ENCODE measurements at places on chromosomes 6 and 20.

- DNase-seq = no peak
Measured at GRCh38 chr20:58056921-58057686, 171.3 kb downstream of the ANKRD60 start.

- no peak for DNase-seq
Measured at GRCh38 chr6:105753207-105753606, 332.9 kb upstream of the PRDM1 start.

DNA sequence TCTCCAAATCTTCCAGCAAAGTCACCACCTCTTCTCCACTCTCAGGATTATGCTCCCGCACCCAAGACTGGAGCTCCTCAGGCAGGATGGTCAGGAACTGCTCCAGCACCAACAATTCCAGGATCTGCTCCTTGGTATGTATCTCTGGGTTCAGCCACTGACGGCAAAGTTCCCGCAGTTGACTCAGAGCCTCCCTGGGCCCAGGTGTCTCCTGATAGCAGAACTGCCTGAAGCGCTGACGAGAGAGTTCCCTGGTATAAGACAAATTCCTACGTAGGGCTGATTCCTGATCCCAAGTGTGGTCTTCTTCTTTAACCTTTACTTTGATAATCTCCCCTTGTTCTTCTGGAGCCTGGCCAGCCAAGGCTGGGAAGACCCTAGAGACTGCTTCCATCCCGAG, 60.6 kb downstream of the GPX5 start:
- no peak for DNase-seq

DNA sequence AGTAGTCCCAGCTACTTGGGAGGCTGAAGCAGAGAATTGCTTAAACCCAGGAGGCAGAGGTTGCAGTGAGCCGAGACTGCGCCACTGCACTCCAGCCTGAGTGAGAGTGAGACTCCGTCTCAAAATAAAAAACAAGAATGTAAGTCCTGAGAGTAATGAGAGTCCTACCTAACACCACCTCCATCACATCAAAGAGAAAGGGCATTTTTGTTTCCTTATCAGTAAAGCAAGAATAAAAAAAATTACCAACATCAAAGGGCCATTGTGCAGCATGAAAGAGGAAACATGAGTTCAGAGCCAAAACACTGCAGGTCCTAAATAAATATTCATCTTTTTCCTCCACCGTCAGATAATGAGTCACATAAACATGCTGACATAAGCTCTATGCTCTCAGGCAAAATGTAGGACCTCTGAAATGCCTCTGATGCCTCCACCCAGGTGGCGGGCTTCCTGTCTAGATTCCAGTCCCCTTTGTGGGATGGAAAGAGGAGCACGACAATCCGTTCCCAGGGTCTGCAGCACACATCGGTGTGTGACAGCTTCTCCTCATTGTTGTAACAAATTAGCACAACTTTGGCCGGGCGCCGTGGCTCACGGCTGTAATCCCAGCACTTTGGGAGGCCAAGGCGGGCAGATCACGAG, 7.2 kb downstream of the ATP9A start:
- no peak for DNase-seq

GRCh38 chr6:167760979-167761793, 65.5 kb upstream of the AFDN start:
- no peak for DNase-seq
